ENCODE measurements at places on chromosomes 3 and 15. TPM values are rescaled to one million over a fixed set of nuclear protein-coding genes. Genes with fewer than 3 reads are reported as not detected.

CORO2B gene
- not detected for total RNA-seq

PP2D1 gene
- total RNA-seq, result not detected

GABRR3 gene
- not detected for total RNA-seq

FILIP1L gene
- total RNA-seq, result 0.44 TPM

DNA sequence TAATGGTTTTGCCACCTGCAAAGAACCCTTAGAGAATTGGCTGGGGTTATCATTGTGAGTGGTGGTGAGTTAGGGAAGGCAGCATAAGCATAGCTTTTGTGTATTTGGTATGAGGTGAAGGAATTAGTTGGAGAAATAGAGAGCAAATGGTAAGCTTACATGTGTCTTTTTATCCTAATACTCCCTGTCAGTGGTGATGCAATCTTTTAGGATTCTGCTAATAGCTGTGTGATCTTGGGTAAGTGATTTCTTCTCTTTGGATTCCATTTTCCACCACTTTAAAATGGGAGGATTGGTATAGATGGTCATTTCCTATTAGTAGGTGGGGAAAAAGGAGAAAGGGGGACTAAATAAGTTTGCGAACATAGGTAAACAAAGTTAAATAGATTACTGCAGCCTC is 30.9 kb downstream of the PIAS1 start:
- H3K27me3 ChIP-seq, result no peaks in the 10 kb centered on the region
- H3K36me3 ChIP-seq, result peaks cover 12% of the 10 kb centered on the region
- H3K27ac ChIP-seq, result no peak overlapping the region
- DNase-seq, result no peak
- peaks cover 15% of the 10 kb centered on the region for H3K4me1 ChIP-seq
- H3K4me3 ChIP-seq, result no peak overlapping the region

GRCh38 chr3:113600418-113601182 is 68.2 kb downstream of the SIDT1 start:
- H3K27me3 ChIP-seq, result no peaks in the 10 kb centered on the region
- no peak for DNase-seq
- no peak overlapping the region for H3K4me3 ChIP-seq
- peaks cover 26% of the 10 kb centered on the region for H3K36me3 ChIP-seq
- peaks cover 3% of the 10 kb centered on the region for H3K4me1 ChIP-seq
